ENCODE measurements at places on chromosomes 1 and 21.

DNA sequence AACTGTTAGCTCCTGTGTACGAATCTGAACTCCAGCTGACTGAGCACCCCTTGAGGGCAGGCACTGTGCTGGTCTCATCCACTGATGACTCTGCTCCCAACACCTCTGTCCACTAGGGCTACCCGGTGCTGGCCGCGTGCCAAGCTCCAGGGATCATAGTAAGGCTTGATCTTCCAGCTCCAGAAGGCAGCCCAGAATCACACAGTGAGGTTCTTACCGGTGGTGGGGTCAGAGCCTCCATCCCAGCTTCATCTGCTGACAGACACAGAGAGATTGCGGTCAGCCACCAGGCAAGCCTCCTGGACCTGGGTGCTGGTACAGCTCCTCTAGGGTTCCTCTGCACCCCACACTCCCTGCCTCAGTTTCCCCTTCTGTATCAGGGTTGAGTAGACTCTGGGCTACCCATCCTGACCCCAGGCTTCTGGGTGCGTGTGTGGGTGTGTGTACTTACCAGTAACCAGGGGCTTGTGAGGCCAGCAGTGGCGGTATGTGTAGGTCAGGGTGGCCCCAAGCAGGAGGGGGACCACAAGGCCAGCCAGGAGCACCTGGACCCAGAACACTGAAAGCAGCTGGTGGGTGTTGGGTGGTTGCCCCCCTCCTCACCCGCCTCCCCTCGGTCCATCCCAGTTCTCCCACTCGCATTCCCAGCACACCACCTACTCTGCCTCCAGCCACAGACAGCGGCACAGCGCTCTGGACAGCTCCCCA lies 3.4 kb downstream of the TNFRSF25 start:
- no peak for DNase-seq

- no peak for DNase-seq
Measured at GRCh38 chr1:43229826-43230780, 39.7 kb upstream of the TMEM125 start.

DNA sequence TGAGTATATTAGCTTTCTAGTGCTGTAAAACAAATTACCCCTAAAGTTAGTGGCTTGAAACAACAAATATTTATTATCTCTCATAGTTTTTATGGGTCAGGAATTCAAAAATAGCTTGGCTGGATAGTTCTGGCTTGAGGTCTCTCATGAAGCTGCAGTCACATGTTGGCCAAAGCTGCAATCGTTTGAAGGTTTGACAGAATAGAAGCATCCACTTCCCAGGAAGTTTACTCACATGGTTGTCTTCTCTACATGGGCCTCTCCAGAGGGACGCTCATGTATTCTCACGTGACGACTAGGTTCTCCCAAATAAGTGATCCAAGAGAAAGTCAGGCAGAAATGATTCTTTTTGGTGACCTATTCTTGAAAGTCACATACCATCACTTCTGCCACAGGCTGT lies 99.1 kb downstream of the NIBAN1 start:
- DNase-seq: no peak

- no peak for DNase-seq
Measured at GRCh38 chr21:45297869-45298268, 10.2 kb upstream of the POFUT2 start.

- DNase-seq: no peak
Measured at GRCh38 chr1:162421258-162422164, 9.6 kb upstream of the SH2D1B start.

DNA sequence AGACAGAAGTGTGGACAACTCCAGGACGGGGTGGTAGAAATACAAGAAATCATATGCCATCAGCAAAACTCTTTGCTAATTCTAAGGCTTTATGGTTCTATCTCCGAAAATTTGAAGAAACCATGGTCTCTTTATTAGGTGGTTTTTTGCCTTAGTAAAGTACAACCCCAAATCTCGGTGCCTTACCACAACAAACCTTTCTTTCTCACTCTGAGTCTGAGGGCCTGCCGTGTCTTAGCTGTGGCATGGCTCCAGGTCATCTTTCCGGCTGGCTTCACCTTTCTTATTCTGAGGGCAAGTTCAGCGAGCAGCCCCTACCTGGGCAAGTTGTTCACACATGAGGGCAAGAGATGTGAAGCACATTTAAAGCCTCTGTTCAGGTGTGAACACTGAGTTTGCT lies 280.6 kb downstream of the TTLL7 start:
- DNase-seq: no peak

DNA sequence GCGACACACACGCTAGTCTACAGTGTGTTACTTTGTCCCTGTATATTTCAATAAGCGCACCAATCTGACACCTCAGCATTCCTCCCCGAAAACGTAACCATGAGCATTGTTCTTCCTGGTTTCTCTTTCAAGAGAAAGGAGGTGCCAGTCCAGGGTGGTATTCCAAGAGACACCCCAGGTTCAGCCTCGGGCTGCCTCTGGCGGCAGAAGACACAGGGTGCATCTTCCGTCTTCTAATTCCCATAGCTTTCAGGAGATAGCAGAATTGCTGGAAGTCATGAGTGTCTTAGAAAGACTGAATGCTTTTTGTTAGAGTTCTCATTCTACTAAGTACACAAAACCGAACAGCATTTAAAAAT lies 15.9 kb upstream of the RGS8 start:
- DNase-seq: no peak

DNA sequence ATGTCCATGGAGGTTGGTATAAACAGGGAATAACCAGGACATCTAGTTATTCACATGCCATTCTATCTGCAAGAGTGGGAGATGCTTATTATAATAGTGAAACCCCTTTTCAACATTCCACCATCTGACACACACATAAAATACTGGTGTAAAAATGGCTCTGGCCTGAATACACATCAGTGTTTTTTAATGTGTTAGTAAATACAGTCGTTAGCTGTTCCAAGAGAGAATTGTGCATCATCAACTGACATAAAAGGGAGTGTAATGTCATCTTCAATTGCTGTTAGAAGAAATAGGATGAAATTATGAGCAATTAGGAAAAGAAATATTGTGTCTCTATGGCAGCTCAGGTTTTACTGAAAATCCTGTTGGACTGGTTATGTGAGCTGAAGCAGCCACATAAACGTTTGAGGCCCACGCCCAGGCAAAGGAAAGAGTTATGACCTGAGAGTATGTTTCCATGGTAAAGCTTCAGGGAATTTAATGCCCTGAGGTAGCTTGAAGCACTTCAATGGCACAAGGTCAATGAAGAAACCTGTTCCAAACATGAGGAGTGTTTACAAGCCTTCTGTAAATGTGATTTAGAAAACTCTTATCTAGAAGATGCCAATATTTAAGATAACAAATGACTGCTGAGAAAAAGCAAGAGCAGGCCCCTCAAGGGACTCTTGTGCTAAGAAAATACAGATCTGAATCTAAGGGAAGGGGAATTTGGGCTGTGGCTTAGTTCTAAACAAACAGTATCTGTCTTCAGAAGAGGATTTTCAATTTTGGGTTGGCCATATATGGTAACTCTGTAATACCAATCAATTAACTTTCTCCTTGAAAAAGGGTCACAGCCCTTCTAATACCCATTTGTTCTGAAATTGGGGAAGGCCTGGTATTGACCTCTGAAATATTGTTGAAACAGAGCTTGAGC lies 384.3 kb downstream of the SEC16B start:
- no peak for DNase-seq

GRCh38 chr1:28135371-28136168 lies 40.9 kb downstream of the PTAFR start:
- no peak for DNase-seq

DNA sequence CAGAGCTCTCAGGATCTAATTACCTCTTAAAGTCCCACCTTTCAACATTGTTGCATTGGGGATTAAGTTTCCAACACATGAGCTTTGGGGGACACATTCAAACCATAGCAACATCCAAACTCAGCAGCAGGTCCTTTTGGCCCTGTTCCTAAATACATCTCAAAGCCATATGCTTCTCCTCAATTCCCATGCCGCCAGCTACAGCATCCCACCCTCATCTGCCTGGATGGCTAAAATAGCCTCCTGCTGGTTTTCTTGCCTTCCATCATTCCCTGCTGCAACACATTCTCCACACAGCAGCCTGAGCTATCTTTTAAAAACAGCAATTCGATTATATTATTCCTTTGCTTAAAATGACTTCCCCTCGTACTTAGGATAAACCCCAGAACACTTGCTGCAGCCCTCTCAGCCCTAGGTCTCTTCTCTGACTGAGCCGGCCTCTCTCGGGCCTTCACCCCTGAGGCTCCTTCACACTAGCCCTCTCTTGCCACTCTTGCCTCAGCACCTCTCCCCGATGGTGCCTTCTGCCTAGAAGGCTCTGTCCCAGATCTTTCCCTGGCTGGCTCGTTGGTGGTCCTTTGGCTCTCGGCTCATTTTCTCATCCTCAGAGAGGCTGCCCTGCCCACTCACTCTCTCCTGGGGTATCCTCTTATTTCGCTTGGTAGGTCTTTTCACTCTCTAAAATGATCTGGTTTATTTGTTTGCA lies 16.5 kb downstream of the MYBPH start:
- DNase-seq: no peak

DNA sequence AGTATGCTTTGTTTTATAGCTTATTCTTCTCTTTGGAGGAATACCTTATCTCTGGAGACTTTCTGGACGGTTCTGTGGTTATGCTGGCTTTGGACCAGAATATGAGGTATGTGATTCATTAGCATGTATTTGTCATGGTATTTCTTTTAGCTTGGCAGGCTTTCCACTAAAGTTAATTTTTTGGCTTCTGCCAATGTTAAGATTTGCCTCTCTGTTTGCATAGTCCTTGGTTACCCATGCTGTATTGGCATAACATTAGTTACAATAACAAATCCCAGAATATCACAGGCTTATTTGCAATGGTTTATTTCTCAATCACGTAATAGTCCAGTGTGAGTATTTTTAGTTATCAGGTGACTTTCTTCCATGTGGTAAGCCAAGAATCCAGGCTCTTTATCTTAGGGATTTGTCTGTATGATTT lies 9.7 kb downstream of the ZMPSTE24 start:
- DNase-seq: no peak

DNA sequence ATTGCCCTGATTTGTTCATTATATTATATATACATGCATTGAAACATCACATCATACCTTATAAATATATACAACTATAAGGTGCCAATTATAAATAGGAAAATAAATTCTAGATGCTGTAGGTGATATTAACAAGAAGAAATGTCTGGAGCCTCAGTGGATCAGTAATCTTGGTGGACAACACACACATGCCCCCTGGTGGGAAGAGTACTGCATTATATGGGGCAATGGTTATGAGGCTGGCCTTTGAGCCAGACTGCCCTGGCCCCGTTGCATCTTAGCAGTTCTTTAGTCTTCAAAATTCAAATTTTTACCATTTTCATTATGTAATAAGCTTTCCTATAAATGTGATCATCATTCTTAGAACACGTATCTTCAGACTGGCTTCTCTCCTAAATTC lies 335.0 kb upstream of the GREM2 start:
- no peak for DNase-seq

- DNase-seq: no peak
Measured at GRCh38 chr1:9822490-9822889, 1.3 kb downstream of the CLSTN1 start.

- no peak for DNase-seq
Measured at GRCh38 chr1:101002551-101002950, 23.0 kb downstream of the DPH5 start.

GRCh38 chr1:222926566-222926965 lies 111.7 kb downstream of the DISP1 start:
- no peak for DNase-seq

- DNase-seq: no peak
Measured at GRCh38 chr1:231147896-231148295, 14.0 kb upstream of the TRIM67 start.

- DNase-seq: no peak
Measured at GRCh38 chr1:201598396-201598795, 59.5 kb downstream of the NAV1 start.

DNA sequence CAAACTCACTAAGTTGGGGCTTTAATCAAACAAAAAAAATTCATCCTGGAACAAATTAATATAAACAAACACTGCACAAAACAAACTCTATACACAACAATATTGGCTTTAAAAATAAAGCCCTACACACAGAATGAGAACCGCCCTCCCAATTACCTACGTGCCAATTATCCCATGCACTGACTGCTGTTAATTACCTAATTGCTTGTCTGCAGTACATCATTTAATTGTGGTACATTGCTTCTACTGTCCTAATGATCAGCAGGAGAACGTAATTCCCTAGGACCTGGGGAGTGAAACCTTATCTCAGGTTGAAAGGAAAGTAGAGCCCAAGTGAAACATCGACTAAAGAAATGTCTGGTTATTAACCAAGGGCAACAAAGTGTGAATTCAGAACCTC lies 364.5 kb downstream of the KCNH1 start:
- DNase-seq: no peak

DNA sequence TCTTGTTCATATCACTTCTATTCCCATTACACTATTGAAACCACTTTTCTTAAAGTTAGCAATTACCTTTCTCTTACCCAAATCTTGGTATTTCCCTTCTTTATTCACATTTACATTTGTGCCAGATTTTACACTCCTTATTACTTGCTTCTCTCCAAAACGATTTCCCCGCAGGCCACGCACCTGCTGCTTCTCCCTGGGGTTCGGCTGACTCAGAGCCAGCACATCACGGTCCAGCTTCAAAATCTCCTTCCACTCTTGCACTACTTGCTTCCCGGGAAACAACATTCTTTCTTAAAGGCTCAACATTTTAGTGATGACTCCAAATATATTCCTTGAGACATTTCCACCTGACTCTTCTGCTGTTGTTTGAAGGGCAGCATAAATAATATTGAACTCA lies 20.7 kb downstream of the LHX9 start:
- no peak for DNase-seq

DNA sequence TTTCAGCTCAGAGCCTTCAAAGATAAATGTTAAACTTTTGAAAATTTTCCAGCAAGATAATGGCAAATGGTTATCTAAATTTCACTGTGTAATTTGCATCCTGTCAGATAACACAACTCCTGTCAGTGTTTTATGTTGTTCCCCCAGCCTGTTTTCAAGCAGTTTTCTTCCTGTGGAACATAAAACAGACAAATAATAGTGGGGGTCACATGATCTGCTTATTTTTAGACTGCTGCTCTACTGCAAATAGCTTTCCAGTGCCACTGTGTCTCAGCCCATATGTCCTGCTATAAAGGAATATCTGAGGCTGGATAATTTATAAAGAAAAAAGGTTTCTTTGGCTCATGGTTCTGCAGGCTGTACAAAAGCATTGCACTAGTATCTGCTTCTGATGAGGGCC lies 32.2 kb downstream of the FMO3 start:
- no peak for DNase-seq

GRCh38 chr1:191615101-191615821 lies 543.0 kb upstream of the RGS18 start:
- DNase-seq: no peak

DNA sequence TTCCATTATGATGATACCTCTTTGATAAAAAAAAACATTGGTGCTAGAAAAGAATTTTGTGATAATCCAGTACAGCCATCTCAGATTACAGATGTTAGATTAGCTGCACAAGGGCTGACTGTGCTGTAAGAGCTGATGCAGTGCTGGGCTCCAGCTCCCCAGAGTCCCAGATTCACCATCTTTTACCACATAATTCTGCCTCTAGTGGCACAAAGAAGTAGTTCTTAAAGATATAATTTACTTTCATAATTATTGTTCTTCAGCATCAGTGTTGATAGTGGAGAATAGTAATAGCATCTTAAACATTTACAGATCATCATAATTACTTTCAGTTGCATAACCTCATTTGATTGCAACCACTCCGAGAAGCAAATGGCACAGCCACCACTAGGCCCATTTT lies 262.1 kb downstream of the BRINP2 start:
- no peak for DNase-seq

- DNase-seq: no peak
Measured at GRCh38 chr1:31786366-31787060, 22.4 kb upstream of the ADGRB2 start.

- DNase-seq: no peak
Measured at GRCh38 chr1:10204003-10204642, 6.2 kb upstream of the KIF1B start.
